ENCODE measurements at places on chromosomes 2 and 18. TPM values are rescaled to one million over a fixed set of nuclear protein-coding genes. Genes with fewer than 3 reads are reported as not detected.

The TDRD15 gene
- total RNA-seq, result not detected

The IL1RL1 gene
- not detected for total RNA-seq

The REG3G gene
- total RNA-seq, result not detected

The GRB14 gene
- total RNA-seq, result 0.10 TPM

The CLEC4F gene
- total RNA-seq, result not detected

The GPR45 gene
- not detected for total RNA-seq

The UGT1A6 gene
- 0.05 TPM for total RNA-seq

The CENPA gene
- total RNA-seq, result 35.8 TPM

The LINC00305 gene
- not detected for total RNA-seq

The L3MBTL4 gene
- not detected for total RNA-seq

The PDE11A gene
- total RNA-seq, result 0.91 TPM

The ARHGAP15 gene
- not detected for total RNA-seq

The PSTPIP2 gene
- total RNA-seq, result 3.9 TPM

The STPG4 gene
- total RNA-seq, result 4.4 TPM

The TSN gene
- 144 TPM for total RNA-seq

The DARS1 gene
- total RNA-seq, result 116 TPM

The MSH2 gene
- total RNA-seq, result 115 TPM

The C2orf66 gene
- 0.26 TPM for total RNA-seq

The AKAIN1 gene
- not detected for total RNA-seq

The PAX3 gene
- not detected for total RNA-seq

The TIGD1 gene
- total RNA-seq, result 11.8 TPM

The TSPYL6 gene
- not detected for total RNA-seq

The KHK gene
- total RNA-seq, result 8.7 TPM

The FAP gene
- total RNA-seq, result 1.9 TPM

The DSG3 gene
- total RNA-seq, result not detected

The DPY30 gene
- total RNA-seq, result 178 TPM
